ENCODE measurements at places on chromosomes 4 and X.

- no peak for DNase-seq
Observed at GRCh38 chrX:130771648-130772047, 131.4 kb downstream of the ENOX2 start.

- peak; percentile 73 for DNase-seq
Observed at GRCh38 chr4:123924536-123924935, 527.9 kb downstream of the SPRY1 start.

DNA sequence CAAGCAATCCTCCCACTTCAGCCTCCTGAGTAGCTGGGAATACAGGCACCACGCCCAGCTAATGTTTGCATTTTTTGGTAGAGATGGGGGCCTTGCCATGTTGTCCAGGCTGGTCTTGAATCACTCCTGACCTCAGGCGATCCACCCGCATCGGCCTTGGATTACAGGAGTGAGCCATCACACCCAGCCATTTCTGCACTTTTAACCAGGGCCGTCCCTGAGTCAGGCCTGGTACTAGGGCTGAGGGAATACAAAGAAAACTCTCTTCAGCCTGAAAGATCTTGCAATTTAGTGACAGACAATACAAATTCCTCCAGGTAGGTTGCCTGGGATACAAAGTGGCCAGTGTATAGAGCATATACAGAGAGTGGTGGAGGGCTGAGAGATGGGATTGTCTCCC, 65.8 kb downstream of the BCOR start:
- DNase-seq, result no peak

GRCh38 chr4:101349801-101350064, 2.4 kb upstream of the PPP3CA start:
- no peak for DNase-seq

DNA sequence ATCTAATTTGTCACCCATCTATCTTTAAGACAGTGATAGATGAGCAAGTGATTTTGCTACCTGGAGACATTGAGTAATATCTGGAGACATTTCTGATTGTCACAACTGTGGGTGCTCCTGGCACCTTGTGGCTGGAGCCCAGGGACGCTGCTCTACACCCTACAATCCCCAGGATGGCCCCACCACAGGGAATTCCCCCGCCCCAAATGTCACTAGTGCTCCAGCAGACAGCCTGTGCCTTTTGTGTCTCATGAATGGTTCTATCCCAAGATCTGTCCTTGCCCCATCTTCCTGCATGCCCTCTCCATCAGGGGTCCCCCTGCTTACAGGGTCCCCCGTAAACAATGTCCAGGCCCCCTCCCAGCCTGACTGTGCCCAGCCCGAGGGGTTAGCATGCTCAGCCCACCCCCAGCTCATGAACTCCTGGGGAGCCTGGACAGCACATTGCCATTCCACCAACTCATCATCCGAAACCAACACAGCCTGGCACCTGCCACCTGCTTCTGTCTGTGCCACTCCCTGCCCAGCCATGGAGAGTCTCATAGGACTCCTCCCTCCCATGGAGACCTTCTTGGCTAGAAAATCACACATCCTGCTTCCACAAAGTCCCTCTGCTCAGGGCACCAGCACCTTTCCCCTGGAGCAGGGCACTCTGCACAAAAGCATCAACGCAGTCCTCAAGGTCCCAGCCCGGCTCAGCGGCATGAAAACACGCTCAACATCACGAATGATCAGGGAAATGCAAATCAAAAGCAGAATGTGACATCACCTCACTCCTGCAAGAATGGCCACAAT, 5.7 kb downstream of the P2RY8 start:
- no peak for DNase-seq

- no peak for DNase-seq
Observed at GRCh38 chr4:6367371-6367851, 97.8 kb downstream of the WFS1 start.

- no peak for DNase-seq
Observed at GRCh38 chr4:184769141-184769765, 35.4 kb upstream of the CENPU start.

- DNase-seq, result peak; percentile 23
Observed at GRCh38 chrX:45524296-45524695, 323.6 kb upstream of the DIPK2B start.

- DNase-seq, result no peak
Observed at GRCh38 chrX:139738581-139738980, 30.6 kb upstream of the MCF2 start.

GRCh38 chr4:162727766-162728165, 438.9 kb downstream of the NAF1 start:
- DNase-seq, result no peak

- DNase-seq, result no peak
Observed at GRCh38 chr4:44232262-44232661, 216.3 kb downstream of the KCTD8 start.

GRCh38 chrX:7926914-7927258, 327 bp downstream of the PNPLA4 start:
- no peak for DNase-seq

- DNase-seq, result peak; percentile 60
Observed at GRCh38 chr4:85928775-85929591, 430.9 kb downstream of the MAPK10 start.

DNA sequence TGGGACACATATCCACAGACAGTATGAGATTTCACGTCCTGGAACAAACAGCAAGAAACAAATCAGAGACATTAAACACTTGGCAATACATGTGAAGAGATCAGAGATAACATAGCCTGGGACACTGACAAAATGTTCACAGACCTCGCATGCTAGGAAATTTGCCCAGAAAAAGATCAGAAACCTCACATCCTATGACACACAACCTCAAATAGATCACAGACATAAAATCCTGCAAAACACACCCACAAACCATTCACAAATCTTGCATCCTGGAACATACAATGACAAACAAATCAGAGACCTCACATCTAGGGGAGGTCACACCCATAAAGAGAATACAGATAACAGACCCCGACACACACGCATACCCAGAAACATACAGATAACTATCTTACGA, 18.0 kb downstream of the SUV39H1 start:
- DNase-seq, result peak; percentile 33
